ENCODE measurements at places on chromosomes 13 and 19.

DNA sequence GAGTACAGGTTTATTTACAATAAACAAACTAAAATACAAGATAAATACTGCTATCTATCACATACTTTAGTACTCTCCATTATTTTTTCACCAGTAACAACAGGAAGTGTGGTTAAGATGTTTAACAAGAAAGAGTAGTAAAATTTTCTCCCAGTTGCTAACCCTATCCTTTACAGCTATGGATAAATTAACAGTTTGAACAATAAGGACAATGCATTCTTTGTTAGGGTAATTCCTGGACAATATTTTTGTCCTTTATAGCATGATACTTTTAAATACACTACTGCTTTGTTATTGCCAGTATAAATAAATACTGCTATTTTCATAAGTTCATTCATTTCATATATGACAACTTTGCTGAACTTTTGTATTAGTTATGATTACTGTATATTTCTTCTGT is 630.2 kb upstream of the ATXN8OS start:
- DNase-seq, result no peak

DNA sequence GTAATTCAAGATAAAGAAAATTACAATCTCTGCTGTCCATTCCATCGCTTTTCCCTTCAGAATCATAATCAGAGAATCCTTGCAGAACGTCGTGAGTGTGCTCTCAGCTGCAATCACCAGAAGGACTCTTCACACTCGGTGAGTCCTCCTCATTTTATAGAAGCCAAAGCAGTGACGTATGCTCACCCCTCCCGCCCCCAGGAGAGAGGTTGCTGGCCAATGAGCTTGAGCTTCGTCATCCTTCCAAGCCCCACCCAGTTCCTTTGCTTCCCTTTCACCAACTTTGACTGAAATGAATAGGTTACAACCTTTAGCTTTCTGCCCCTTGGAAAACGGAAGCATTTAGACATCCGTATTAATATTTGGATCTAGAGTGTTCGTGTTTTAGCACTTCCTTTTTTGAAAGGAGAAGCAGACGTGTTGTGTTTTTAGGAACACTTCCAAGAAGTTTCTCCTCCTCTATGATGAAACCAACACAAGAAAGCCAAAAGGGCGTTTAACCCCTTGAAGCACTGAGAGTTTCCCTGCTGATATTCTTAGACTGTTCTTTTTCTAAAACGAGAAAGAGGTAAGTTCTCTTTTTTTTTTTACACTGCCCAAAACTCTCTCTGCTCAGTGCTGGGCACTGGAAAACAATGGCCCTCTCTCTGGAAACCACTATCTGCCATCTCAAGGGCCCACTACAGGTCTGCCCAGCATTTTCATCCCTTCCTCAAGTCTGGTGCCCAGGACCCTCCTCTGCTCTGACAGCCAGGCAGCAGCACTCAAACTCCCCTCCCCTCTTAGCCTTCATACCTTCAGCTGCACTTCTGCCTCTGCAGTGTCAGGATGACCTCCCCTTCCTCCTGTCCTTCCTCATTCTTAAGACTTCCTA is 44.3 kb upstream of the CEACAM21 start:
- no peak for DNase-seq

DNA sequence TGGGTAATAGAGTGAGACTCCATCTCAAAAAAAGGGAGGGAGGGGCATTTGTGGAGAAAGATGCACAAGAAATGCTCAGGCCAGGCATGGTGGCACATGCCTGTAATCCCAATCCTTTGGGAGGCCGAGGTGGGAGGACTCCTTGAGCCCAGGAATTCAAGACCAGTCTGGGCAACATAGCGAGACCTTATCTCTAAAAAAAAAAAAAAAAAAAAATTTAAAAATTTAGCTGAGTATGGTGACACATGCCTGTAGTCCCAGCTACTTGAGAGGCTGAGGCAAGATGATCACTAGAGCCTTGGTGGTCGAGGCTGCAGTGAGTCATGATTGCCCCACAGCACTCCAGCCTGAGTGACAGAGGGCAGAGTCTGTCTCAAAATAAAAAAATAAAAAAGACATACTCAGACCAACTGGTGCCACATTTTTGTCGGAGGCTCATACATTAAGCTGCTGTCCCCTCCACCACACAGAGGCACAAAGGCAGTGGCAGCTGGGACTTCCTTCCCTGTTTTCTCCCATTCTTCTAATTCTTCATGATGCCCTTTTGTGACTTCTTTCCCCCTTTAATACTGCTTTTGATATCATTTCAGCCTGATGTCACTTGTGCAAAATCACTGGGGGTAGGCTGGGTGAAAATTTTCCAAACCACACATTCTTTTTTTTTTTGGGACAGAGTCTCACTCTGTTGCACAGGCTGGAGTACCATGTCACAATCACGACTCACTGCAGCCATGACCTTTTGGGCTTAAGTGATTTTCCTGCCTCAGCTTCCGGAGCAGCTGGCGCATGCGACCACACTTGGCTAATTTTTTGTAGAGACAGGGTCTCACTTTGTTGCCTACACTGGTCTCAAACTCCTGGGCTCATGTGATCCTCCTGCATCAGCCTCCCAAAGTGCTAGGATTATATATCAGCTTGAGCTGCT is 26.8 kb upstream of the CXCL17 start:
- DNase-seq, result no peak

- no peak for DNase-seq
These were observed 88.2 kb upstream of the MBNL2 start for GRCh38 chr13:97133955-97134354.

GRCh38 chr13:99028890-99029289 is 51.0 kb upstream of the DOCK9 start:
- DNase-seq, result no peak

DNA sequence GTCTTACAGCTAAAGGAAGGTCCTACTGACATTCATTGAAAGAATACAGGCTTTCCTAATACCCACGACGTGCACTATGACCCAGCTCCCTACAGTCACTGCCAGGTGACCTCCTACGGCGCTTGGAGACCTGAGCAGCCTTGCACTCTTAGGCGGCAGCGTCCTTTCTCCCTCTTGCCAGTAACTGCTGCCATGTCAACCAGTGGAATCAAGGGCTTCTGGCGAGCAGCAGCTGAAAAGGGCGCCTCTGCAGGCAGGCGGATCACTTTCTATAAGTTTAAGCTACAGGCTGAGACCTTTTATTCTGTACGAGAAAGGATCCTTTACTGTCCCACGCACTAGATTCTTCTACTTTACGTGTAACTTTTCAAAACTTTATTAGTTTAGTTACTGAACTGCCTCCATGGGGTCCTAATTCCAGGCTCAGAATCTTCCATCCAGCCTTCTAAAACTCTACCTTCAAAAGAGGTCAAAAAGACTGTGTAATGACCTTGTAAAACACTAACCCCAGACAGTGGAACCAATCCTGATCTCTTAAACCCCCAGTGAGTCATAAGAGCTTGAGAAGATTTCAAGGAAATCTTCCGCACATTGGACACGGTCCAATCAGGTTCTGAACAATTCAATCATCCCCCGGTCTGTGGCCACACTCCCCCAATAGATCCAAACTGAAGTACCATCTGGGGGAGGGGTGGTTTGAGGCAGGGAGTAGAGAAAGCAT is 1.9 kb downstream of the KCTD12 start:
- no peak for DNase-seq

GRCh38 chr13:59883885-59884284 is 279.8 kb downstream of the DIAPH3 start:
- no peak for DNase-seq

- DNase-seq, result no peak
These were observed at the start of gene GAMT for GRCh38 chr19:1401138-1401888. GAMT (minus strand) TSS chr19:1401542; CDS start chr19:1401476, 66 bp downstream.

DNA sequence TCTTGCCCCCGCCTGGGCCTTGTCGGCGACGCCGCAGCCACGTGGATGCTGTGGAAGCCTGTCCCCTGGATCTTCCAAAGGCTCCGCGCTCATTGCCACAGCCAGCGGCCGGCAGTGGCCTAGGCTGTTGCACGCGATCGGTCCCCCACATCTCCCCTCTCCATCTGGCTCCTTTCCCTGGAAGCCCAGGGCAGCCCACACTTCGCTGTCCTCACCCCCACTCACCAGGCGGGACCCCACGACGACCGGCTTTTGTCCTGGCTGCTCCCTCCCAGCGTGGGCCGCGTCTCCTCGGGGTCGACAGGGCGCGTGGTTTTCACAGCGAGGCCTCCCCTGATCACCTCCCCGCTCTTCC is 605 bp upstream of the TEX30 start:
- DNase-seq, result no peak

GRCh38 chr13:58547419-58547818 is 915.9 kb downstream of the PCDH17 start:
- no peak for DNase-seq

- no peak for DNase-seq
These were observed 2.6 kb downstream of the FAM187B start for GRCh38 chr19:35225951-35226350.

DNA sequence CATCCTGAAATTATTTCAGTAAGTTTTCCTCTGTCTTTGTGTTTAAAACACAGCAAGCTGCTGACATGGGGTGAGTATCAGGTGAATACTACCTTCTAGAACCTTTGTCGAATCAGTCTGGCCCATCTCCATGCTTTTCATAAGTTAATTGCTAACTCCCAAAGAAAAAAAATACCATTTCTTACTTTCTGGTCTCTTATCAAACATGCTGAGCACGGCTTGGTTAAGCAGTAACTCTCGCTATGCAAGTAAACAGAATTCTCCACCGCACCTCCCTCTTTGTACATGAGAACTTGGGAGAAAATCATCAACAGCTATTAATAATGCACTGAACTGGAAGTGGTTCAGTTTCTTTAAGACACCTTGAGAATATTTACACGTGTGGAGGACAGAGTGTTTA is 88.6 kb downstream of the FGF9 start:
- DNase-seq, result no peak

- DNase-seq, result no peak
These were observed 31.2 kb downstream of the RCBTB2 start for GRCh38 chr13:48501705-48502104.

DNA sequence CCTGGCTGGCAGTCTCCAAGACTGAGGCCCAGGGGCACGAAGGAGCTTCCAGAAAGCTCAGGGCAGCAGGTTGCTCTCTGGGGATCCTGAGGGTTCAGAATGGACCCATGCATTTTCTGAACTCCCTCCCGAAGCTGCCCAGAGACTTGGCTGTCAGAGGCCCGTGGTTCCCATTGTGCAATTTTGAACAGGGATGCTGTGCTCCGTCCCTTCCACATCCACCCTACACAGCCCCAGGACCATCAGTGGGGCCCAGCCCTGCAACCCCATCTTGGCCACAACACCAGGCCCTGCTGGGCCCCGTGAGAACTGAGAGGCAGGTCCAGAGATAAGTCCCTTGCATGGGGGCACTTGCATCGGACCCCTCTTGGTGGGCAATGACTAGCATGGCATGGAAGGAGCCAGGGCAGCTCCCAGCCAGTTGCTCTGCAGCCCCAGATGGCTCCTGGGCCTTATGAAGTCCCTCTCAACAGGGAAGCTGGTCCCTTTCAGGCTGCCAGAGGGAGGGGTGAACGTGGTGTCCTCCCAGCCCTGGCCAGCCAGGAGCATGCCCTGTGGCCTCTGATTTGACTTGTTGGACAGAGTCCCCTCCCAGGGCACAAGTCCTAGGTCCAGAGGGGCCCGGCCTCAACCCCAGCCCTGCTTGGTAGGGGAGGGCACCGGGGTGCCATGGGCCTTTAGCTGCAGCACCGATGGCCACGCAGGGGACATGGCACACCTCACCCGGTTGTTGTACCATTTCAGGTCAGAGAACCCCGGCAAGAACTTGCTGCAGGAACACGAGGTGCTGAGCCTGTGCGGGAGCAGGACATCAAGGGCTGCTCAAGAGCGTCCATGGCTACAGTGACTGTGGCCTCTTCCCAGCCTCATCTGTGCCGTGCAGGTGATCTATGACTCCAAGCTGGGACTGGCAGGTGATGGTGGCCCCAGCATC is 17.3 kb upstream of the ZNF14 start:
- no peak for DNase-seq

DNA sequence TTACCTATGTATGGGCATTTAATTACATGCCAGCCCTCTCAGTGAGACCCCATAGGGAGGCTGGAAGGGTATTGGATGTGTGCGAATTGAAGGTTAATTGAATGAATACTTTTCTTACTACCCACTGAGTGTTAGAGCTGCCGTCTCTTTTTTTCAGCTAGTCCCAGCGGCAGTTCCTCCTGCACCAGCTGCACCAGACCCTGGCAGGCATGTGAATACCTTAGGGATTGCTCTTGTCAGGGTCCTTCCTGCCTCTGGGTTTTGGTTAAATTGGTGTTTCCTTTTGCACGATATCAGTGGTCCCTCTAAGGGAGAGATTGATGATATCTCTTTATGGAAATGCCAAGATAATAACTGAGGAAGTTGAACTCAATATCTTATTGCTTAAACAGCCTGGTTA is 9.8 kb upstream of the CXCL17 start:
- no peak for DNase-seq

DNA sequence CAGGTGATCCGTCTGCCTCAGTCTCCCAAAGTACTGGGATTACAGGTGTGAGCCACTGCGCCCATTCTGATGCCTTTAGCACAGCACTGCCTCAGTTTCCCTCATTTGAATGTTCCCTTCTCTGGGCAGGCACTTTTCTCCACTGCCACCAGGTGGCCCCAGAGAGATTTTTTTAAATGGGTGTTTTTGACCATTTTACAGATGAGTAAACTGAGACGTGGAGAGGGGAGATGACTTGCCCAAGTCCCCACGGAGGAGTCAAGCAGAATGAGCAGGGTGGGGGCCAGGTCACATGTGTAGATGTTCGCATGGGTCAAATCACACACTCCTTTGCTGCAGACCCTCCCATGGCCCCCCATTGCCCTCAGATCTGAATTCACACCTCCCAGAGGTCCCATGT is 3.2 kb upstream of the PDE4C start:
- DNase-seq, result no peak

- no peak for DNase-seq
These were observed 65.6 kb downstream of the STARD13 start for GRCh38 chr13:33219926-33220325.

DNA sequence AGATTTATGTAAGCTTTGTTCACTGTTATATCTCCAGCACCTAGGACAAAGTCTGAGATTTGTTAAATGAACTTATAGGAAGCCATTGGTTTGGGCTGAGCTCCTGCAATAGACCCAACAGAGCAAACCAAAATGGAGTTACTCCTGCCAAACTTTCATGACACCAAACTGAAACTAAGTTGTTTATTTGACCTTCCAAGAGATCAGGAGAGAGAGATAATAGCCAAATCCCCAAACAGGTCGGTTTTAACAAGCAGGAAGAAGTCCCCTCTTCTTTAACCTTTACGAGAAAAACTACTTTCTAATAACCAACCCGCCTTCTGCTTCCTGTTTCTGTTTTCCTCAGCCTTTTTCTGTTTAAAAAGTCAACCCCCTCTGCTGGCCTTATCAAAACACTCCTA is 54.9 kb upstream of the ATP12A start:
- DNase-seq, result no peak

GRCh38 chr13:108070925-108071324 is 144.4 kb downstream of the LIG4 start:
- no peak for DNase-seq

GRCh38 chr13:98272549-98272948 is 95.5 kb upstream of the RNF113B start:
- no peak for DNase-seq

- DNase-seq, result no peak
These were observed 177.2 kb downstream of the STK24 start for GRCh38 chr13:98399756-98400155.

Data from kidney epithelial cell (primary cell).